ENCODE measurements at places on chromosomes 4 and X.

DNA sequence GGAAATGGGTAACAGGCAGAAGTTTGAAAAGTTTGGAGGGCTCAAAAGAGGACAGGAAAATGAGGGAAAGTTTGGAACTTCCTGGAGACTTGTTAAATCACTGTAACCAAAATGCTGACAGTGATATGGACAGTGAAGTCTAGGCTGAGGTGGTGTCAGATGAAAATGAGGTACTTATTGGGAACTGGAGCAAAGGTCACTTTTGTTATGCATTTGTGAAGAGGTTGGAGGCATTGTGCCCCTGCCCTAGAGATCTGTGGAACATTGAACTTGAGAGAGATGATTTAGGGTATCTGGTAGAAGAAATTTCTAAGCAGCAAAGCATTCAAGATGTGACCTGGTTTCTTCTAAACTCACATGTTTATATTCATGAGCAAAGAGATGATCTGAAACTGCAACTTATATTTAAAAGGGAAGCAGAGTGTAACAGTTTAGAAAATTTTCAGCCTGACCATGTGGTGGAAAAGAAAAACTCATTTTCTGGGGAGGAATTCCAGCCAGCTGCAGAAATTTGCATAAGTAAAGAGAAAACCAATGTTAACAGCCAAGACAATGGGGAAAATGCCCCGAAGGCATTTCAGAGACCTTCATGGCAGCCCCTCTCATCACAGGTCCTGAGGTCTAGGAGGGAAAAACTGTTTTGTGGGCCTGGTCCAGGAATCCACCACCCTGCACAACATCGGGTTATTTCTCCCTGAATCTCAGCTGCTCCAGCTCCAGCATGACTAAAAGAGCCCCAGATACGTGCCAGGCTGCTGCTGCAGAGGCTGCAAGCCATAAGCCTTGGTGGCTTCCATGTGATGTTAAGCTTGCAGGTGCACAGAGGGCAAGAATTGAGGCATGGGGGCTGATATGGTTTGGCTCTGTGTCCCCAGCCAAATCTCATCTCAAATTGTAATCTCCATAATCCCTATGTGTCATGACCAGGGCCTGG, 632.5 kb upstream of the GNPDA2 start:
- no peak for DNase-seq

GRCh38 chr4:10403633-10404445, 53.4 kb downstream of the ZNF518B start:
- DNase-seq = no peak

DNA sequence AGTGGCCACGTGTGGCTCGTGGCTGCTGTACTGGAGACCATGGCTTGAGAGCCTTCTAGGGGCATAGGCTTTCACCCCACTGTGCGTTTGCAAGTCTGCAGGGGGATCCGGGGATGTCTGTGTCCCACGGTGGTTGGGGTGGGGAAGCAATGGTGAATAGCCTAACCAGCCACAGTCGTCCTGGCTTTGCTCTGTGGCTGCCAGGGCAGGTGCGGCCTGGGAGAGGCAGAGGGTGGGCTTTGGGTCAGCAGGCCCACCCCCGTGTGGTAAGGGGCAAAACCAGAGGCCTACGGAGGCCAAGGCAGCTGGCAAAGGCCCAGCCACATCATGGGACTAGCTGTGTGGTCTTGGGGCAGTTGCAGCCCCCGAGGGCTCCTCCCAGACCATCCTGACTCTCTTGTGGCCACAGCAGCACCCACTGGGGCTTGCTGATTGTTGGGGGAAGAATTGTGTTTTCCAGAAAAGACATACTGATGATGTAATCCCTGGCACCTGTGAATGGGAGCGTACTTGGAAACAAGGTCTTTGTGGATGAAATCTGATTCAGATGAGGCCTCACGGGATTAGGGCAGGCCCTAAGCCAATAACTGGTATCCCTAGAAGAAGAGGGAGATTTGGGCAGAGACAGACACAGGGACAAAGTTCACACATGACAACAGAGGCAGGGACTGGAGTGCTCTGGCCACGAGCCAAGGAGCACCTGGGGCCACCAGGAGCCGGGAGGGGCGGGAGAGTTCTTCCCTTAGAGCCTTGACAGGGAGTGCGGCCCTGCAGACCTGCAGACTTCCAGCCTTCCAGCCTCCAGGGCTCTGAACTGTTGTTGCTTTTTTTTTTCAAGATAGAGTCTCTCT, 2.9 kb downstream of the CPZ start:
- DNase-seq = no peak

GRCh38 chr4:80208610-80209339, 11.5 kb downstream of the PRDM8 start:
- no peak for DNase-seq

- no peak for DNase-seq
Measured at GRCh38 chr4:140652601-140653000, 83.8 kb upstream of the UCP1 start.

DNA sequence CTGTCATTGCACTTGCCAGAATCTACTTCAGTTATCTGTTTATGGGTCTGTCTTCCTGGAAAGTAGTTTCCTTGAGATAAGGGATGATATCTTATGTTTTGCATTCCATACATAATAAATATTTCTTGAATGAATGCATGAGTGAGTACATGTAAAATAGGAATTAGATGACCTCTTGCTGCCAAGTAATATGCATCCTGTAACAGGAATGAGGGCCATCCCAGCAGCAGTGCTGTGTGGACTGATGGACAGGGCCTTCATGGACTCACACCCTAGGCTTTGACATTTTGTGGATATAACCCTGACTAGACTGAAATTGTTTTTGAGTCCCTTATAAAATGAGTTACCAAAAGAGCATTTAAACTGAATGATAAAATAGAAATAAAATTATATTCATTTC, 77.2 kb upstream of the NEIL3 start:
- no peak for DNase-seq

- no peak for DNase-seq
Measured at GRCh38 chrX:154748712-154749339, 2.1 kb downstream of the GAB3 start.

DNA sequence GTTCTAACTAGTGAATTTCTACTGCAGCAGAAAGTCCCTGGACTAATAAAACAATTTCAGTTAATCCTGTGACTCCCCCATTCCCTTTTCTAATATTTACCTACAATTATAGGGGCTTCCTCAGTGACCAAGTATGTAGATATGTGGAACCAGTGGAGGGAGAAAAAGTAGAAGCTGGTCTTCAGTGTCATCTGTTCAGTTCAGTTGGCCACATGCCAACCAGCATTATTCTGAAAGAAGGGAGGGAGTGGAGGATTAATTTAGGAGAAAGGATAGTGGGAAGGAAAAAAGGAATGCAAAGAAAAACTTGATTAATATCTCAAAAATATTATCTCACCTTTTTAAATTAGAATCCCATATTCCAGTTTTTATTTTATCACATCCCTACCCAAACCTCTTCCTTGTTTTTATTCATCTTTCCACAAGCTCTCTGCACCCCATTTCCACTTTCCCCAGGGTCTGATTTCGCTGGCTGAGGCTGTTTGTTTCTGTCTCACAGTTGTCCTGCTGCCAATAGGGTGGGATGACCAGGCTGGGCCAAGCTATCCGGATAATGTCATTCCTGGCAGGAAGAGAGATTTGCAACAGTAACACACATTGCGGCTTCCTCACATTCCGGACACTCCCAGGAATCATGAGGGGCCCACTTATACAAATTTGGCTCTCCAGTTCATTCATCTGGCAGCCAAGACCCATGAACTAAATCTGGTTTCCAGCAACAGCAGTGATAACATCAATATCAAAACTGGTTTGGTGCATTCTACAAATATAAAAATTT, 24.6 kb upstream of the ANTXR2 start:
- peak; percentile 64 for DNase-seq

GRCh38 chrX:124194199-124194598, 138.3 kb upstream of the TEX13D start:
- peak; percentile 35 for DNase-seq

DNA sequence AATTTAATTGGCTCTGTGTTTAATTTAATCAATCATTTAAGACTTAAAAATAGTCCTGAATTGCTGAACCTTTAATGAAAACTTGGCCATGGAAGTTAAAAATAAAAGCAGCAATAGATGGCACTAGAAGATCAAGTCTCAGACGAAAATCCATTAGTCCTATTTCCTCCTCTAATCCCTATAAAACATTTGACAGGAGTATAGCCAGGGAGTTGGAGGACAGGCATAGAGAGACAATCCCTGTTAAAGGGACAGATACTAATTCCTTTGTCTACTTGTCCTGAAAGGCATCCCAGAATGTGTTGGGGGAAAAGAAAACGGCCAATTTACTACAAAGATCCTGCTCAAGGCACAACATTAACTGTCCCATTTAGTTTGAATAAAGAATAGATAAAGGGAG, 276.3 kb upstream of the TACR3 start:
- DNase-seq = no peak

DNA sequence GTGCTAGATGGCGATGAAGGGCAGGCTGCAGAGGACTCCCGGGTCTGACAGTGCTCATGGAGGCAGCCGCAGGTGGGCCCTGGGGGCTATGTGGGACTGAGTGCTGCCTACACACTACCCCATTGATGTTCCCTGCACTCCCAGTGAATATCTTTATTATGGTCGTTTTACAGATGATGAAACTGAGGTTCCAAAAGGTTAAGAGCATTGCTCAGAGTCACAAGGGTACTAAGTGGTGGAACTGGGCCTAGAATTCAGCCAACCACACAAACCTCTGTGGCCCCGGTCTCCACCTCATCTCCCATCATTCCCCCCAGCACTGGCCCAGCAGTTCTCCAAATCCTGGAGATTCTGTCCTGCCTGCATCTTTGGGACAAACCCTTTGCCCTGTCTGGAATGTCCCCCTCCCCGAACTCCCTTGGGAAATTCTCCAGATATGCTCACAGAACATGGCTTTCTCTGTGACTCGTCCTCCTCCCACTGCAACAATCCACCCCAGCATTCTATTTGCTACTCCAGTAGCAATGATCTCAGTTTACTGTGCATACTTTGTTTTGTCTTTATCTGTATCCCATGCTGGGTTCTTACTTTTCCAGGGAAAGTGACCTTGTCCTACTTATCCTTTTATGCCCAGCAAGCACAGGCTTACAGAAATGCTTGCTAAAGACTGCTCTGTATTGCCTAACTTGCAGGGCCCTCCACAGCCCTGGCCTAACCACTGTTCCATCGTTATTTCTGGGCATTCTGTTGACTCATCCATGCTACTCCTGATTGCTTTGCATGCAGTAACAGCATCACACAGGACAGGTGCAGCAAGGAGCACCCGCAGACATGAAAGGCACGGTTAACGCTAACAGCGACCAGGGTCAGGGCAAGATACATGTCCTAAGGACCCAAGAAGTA, 14.0 kb downstream of the PNMA6F start:
- DNase-seq = no peak

- no peak for DNase-seq
Measured at GRCh38 chr4:107115185-107115847, 79.2 kb upstream of the DKK2 start.

DNA sequence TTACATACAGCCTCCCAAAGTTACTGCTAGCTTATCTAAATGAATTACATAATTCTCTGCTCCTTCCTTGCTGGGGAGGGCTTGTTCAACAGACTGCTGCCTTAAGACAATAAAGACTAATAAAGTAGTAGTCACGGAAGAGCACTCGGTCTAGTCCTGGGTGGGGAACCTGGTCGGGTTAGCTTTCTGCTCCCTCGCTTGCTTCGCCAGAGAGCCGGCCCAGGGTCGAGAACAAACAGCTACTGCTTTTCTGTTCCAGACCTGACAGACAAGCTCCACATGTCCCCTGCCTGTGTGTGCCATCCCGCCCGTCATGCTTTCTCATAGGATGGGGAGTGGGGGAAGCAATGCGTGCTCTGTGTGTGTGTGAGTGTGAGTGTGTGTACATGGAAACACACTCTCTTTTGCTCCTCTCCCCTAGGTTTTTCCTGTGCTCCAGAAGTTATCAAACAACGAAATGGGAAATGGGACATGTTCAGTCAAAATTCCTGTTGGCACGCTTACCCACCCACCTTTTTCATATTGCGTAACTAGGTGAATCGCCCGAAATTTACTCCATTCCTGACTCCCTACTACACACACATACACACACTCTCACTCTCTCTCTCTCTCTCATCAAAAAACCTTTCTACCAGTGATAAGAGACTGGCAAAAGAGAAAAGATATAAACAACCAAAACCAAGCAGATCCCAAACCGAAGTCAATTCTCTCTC, 1.3 kb downstream of the NPY1R start:
- no peak for DNase-seq

- no peak for DNase-seq
Measured at GRCh38 chr4:61782133-61782532, 582.0 kb downstream of the ADGRL3 start.

DNA sequence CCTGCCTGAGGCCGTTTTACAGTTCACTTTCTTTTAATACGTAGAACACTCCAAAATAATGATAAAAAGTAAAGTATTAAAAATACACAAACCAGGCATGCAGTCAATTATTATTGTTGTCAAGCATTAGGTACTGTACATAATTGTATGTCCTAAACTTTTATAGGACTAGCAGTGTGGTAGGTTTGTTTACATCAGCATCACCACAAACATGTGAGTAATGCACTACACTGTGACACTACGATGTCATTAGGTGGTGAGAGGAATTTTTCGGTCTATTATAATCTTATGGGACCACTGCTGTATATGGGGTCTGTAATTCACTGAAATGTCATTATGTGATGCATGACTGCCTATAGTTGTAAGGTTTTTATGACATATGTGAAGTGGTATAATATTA, 149.5 kb upstream of the SH3RF1 start:
- no peak for DNase-seq

DNA sequence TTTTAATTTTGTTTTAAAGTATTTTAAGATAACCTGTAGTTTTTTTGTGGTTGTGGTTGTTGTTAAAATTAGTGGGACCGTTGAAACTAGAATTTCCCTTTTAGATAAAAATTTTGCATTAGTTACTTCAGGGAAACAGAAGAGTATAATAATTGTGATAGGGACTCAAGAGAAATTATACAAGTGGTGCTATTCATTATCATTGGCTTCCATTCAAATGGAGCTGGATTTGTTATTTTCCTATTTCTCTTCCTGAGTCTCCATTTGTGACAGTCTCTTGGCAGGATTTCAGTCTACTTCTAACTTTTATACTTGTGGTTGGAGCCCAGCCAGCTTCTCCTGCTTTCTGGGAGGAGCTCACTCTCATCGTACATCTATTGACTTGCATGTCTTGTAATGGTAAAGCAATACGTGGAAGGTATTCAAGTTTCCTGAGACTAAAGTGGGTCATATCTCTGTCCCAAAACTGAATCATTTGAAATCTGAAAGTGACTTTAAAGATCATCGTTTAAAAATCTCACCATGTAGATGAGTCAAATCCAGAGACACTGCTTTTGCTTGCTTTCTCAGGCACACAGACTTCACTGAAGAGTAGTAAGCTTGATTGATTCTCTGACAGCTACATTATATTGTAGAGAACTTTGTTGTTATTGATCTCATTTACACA, 155.8 kb downstream of the RPA4 start:
- DNase-seq = peak; percentile 32

GRCh38 chr4:25457053-25457715, 80.1 kb downstream of the ANAPC4 start:
- no peak for DNase-seq

Data from Right ventricle myocardium superior (tissue), 1 donor.